ENCODE measurements at places on chromosomes 11 and 22.

DNA sequence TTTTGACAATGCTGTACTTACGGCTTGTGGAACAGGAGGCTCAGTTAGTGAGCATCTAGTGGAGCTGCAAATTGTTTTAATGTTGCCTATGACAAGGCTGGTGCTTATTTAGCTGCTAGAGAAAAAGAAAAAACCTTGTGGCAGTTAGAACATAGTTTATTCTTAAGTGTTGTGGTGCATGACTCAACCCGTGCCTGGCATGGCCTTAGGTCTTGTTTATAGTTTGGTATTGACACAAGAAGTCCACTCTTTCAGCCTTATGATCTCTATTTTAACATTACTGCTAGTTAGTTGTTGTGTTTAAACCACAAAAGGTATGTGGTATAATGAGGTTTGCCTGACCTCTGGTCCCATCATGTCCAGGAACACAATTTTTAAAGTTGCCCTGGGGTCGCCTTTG lies 744.6 kb downstream of the FAM181B start:
- peak; percentile 64 for DNase-seq

DNA sequence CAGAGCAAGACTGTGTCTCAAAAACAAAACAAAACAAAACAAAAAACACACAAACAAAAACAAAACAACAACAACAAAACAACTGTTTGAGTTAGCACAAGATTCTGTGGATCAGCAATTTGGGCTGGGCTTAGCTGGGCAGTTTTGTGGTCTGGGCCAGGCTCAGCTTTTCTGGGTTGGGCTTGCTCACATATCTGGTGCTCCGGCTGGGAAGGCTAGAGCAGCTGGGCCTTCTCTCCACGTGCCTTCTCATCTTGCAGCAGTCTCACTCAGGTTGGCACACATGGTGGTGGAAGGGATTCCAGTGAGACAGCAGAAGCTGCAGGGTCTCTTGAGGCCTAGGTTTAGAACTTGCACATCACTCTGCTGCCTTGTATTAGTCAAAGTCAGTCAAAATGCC lies 35.7 kb downstream of the EIF3F start:
- DNase-seq: no peak

GRCh38 chr11:35661534-35661933 lies 1.0 kb upstream of the TRIM44 start:
- no peak for DNase-seq

GRCh38 chr22:32446321-32446720 lies 17.9 kb downstream of the BPIFC start:
- DNase-seq: peak; percentile 20

DNA sequence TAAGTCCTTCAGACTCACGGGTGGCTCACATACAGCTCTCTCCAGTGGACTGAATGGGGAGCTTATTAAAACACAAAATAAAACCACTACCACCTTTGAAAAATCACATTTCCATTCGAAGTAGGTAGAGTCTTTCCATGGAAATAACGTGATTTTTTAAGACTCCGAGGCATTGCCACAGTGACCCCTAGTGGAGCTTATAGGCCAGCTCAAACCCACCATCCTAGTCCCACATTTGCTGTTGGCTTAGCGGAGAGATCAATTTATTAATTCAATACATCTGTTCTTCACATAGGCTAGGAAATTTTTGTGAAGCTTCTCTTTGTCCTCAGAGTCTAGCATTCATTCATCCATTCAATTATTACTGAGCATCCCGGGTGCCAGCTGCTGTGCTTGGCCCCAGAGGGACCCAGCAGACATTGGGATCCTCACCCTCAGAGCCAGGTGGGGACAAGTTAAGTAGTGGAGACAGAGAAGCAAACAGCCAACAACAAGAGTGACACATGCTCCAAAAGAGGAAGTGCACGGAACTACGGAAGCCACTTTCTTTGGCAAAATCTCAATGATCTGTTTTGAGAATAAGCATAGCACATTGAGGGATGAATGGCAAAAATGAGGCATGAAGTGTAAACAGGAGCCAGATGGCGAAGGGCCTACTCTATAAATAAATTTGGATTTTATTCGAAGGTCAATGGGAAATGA lies 10.2 kb upstream of the P4HA3 start:
- peak; percentile 8 for DNase-seq

DNA sequence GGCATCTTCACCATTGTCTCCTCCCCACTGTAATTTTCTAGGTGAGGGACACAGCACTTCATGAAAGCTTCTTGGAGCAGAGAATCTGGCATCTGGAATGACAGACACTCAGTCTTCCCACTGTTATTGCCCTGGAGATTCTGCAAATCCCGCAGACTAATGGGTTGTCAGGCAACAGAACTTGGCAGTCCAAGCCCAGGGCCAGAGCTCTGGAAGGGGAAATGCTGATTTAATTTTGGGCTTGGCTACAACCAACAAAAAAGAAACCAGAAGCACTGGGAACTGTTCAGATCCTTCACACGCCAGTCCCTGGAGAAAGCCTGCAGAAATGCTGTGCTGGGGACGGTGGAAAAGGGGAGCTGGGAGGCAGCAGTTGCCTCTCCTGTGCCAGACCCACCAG lies 71.5 kb upstream of the BID start:
- no peak for DNase-seq

DNA sequence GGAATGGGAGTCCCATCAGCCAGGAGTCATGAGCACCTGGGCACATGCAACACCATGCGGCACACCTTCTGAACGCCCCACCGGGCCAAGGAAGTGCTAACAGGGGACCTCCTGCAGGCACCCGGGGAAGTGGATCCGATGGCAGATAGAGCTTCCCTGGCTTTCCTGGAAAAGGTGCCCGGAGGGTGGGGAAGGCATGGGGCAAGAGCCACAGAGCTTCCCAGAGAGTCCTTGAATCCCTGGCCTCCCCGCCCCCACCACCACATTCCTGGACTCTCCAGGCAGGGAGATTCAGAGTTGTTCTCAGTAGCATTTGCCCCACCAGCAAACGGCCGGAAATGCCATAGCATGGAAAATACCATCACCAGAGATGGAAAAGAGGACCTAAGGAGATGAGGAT lies 8.3 kb downstream of the TRIM29 start:
- DNase-seq: no peak

GRCh38 chr11:199004-199581 lies 6.2 kb downstream of the SCGB1C1 start:
- no peak for DNase-seq

DNA sequence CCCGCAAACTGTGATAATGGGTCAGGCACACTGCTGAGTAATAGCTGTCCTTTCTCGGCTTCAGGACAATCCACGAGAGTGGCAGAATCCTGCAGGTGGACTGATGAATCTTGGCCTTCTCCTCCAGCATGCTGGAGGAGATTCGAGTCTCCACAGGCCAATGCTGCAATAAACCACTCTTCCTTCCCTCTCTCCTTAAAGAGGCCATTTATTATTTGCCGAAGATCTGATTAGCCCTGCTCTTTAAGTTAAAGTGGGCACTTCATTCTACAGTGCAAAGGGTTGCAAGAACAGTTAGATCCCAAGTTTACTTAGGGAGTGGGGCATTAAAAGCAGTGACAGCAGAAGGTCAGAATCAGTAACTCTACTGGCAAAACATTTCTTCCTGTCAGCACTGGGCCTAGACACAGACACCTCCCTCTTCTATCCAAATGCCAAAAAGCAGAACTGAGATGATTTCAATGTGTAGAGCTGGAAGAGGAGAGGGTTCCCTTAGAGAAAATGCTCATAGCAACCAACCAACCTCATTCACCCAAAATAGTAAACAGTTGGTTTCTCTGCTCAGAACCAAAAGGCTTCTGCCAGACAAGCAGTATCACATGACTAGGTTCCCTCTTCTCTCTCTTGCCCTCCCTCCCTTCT lies 121.7 kb downstream of the SGSM3 start:
- no peak for DNase-seq

GRCh38 chr11:64534391-64534801 lies 56.6 kb upstream of the SLC22A12 start:
- DNase-seq: no peak

DNA sequence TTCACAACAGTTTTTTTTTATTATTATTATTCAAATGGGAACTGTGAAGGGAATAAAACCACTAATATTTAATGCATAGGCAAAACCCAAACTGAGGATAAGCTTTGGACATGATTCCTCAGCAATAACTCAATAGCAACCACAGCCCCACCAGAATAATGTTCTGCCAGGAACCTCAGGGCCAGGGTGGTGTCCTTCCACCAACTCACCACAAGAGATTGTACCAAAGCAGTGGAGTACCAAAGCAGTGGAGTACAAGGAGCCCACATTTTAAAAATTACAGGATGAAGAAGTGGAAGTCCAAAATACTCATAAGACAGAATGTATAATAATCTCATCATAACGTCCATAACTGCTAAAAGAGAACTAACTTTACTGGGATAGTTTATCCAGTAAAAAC lies 32.5 kb upstream of the FZD4 start:
- DNase-seq: no peak

- no peak for DNase-seq
These were observed 379.3 kb downstream of the OPCML start for GRCh38 chr11:133153031-133153430.

DNA sequence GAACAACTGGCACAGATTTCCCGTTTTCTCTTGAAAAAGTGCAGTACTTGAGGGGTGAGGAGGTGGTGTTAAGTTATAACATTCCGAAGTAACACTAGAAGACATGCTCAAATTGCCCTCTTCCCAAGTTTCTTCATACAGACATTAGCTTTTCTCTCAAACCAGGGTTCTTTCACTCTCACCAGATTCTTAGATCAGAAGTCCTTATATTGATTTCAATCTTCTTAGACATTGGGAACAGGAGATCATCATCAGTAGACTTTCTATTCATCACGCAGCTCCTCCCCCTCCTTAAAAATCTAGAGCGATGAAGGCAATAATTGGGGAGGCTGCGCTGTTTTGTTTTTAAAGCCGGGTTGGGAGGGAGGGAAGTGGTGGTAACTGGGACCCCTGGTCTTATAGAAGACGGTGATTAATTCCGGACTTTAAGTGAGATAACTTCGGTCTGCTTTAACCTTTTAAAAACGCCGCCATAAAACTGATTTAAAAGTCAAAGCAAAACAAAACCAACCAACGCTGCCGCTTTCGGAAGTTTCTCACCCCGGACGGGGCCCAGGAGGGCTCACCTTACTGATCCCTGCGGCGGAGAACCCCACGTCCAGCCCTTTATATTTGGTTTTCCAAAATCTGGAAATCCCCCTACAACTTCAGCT lies 665 bp downstream of the USP28 start:
- DNase-seq: peak; percentile 43

DNA sequence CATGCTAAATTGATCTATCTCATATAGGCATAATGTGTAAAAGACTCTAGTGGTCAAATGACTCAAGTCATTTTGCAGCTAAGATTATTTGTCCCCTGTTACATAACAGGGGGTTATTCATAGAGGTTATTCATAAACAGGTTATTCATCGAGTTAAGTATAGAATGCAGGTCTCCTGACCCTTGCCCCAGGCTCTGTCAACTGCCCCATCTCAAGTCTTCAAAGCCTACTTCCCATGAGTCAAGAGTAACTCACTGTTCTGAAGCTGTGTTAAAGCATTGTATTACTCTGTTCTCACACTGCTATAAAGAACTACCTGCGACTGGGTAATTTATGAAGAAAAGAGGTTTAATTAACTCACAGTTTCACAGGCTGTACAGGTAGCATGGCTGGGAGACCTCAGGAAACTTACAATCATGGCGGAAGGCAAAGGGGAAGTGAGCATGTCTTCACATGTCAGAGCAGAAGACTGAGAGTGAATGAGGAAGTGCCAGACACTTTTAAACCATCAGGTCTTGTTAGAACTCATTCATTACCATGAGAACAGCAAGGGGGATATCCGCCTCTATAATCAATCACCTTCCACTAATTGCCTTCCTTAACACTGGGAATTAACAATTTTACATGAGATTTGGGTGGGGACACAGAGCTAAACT lies 226.2 kb upstream of the BLID start:
- peak; percentile 89 for DNase-seq

GRCh38 chr11:118901494-118902335 lies 18.0 kb downstream of the CXCR5 start:
- no peak for DNase-seq

GRCh38 chr11:46315033-46315738 lies 32.1 kb upstream of the DGKZ start:
- DNase-seq: peak; percentile 58

DNA sequence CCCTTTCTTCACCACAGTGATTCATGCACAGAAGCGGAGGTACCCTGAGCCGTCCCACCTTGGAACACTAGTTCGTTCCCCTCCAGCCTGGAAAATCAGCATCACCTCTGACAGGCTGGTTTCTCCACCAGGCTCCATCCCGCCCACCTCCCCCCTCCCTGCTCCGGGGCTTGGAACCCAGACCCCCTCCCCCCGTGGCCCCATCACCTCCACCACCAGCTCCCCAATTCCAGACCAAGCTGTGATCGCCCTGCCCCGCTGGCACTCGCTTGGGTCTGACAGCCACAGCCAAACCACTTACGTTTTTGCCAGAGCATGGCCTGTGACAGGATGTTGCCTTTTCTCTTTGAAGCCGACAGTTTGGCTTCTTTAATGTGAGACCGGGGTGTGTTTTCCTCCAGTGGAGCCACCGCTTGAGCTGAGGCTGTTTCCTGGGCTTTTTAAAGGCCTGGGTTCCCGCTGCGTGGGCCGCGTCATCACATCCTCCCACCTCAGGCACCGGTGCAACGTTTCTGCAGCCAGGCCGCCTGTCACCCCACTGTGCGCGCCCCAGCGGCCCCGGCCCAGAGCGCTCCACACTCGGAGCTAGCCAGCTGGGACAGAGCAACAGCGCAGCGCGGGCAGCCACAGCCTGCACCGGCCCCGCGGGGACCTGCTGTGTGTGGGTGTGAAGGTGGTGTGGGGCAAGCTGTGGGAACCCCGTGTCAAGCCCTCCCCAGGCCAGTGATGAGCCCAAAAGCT lies at the start of gene POU2AF1:
Gene POU2AF1 (minus strand): TSS at position 415 of the 741 bp plus-strand sequence. CDS start 98 bp downstream, at position 317.
- DNase-seq: no peak

DNA sequence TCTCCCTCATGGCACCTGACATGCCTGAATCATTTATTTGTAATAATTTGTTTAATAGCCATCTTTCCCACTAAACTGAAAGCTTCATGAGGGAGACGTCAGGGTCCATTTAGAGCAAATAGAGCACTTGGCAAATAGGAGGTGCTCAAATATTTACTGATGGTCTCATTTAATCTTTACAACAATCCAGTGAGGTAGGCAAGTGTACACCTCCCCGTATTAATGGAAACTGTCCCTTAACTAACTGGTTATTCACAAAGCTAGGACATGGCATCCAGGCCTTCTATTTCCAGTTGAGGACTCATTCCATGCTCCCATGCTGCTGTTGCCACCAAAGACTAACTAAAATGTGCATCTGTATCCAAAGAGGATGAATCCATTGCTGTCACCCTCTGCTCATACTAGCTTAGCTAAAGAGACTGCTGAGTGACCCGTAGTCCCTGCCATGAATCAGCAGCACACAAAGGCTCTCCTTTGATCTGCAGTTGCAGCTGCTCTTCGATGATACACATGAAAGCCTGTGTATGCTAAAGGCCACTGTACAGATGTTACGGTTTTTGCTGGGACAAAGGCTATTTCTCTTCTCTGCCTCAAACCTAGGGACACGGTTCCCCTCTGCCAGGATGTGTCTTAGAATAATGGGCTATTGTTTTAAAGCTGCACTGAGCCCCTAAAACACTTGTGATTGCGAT lies 82.6 kb downstream of the RAB30 start:
- DNase-seq: no peak

- peak; percentile 82 for DNase-seq
These were observed 87.7 kb downstream of the TMPRSS5 start for GRCh38 chr11:113618360-113618759.

- no peak for DNase-seq
These were observed 51.0 kb upstream of the BARX2 start for GRCh38 chr11:129324533-129325175.
